ENCODE measurements at places on chromosomes 4 and X.

GRCh38 chr4:76535603-76536372 is 100.8 kb downstream of the SHROOM3 start:
- DNase-seq: peak; percentile 91

- DNase-seq: no peak
Observed at GRCh38 chr4:29983890-29984289, 736.3 kb upstream of the PCDH7 start.

DNA sequence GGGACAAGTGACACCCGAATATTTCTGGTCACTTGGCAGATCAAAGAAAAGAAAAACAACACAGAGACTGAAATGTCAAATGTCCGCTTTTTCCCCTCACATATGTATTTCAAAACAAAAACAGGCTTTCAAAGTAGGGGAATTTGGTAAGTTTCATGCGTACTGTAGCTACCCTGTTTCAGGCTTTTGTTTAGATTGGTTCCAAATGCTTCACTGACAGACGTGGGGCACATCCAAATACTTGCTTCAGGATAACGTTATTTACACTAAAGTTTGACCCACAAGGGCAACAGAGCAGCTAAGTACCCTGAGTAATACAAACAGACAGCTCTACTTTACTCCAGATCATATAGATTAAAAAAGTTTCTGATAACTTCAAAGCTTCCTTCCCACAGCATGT is 804.5 kb upstream of the POU3F4 start:
- no peak for DNase-seq

GRCh38 chr4:145066063-145066501 is 31.9 kb downstream of the ANAPC10 start:
- DNase-seq: no peak

- peak; percentile 14 for DNase-seq
Observed at GRCh38 chrX:108699368-108699767, 37.0 kb downstream of the IRS4 start.

- DNase-seq: peak; percentile 6
Observed at GRCh38 chrX:27555514-27555913, 34.6 kb upstream of the DCAF8L2 start.

GRCh38 chrX:130770615-130771014 is 132.4 kb downstream of the ENOX2 start:
- DNase-seq: no peak

DNA sequence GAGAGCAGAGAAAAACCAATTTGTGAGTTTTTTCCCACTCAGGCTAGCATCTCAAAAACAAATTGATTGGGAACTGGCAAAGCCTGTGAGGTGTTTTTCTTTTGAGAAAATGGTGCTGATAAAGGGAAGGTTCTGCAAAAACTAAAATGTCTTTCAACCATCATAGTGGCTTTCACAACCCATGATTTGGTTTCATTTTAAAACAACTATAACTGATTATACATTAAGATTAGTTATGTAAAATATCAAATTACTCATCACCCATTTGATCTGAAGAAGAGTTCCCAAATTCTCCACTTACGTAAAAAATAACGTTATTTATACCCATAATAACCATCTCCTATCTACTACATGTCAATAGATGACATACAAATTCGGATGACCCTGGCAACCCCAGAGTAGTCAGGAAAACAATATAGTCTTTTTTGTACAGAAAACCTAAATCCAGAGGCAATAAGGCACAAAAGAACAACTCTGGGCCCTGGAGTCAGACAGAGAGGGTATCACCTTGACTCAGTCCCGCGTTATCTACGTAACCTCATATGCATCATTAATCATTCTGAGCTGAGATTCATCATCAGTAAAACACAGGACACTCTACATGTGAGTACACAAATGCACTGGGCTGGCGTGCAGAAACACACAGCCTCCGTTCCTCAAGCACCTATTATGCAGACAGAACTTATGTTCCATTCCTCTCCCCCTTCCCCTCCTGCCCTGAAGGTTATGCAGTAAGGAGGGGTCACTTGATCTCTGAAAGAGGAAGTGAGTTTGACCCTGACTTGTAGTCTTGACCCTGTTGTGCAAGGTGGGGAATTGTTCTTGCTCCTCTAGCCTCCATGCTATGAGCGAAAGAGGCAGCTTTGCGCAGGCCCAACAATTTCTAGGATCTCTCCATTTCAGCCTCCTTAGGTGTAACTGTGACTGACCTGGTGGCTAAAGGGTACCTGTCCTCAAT is 82.2 kb downstream of the SLC9A7 start:
- no peak for DNase-seq

DNA sequence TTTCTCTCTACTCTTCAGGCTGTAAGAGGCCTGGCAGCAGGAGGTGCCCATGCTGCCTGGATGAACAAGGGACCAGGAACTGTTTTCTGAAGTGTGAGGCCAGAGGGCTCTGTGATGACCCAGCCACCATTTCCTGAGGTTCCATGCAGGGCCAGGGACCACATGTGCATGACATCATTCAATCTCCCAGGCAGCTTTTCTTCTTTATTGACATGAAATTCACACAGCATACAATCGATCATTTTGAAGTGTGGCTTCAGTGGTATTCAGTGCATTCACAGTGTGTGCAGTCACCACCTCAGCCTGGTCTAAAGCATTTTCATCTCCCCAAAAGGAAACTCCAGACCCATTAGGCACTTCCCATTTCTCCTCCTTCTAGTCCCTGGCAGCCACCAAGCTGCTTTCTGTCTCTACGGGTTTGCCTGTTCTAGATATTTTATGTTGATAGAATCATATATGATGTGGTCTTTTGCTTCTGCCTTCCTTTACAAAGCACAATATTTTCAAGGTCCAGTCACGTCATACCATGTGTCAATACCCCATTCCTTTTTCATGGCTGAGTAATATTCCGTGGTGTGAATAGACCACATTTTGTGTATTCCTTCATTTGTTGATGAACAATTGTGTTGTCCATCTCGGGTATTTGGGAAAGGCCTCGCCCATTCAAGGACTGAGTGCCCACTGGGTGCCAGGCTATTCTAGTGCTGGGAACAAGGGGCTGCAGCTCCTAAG is 93.1 kb downstream of the PSAPL1 start:
- no peak for DNase-seq

GRCh38 chrX:149962859-149963757 is 24.8 kb upstream of the EOLA2 start:
- DNase-seq: peak; percentile 52

DNA sequence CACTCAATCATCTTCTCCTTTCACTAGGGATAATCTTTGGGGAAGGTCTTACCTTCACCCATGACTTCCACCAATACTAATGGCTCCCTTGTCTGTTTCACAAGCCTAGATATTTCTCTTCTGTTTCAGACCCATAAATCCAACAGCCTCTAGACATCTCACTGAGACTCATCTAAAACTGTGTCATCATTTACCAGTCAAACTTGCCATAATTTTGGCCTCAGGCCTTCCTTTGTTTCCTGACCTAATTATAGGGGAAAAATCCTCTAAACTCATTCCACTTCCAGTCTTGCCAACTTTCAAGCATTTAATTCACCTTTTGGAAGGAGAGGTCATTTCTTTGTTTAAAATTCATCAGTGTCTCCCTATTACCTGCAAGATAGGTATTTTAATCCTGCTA is 181.0 kb upstream of the CNKSR2 start:
- no peak for DNase-seq

- no peak for DNase-seq
Observed at GRCh38 chrX:41722816-41723618, 964 bp upstream of the GPR82 start.

GRCh38 chrX:16033331-16033730 is 90.0 kb upstream of the GRPR start:
- DNase-seq: no peak

DNA sequence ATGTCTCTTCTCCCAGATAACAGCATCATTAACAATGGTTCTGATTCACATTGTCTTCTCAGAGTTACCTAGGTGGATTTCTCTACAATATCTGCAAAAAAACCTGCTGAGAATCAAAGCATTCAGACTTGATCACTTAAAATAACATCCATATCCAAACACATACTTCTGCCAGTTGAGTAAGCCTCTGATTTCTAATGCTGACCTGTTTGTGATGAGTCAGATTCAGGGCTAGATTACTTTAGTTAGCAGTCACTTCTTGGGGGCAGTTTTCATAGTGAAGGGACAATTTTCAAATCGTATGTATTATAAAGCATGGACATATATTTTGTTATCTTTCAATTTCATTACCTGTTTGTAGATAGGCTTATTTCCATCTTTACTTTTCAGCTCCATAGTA is 35.5 kb downstream of the CCNI start:
- DNase-seq: peak; percentile 33

DNA sequence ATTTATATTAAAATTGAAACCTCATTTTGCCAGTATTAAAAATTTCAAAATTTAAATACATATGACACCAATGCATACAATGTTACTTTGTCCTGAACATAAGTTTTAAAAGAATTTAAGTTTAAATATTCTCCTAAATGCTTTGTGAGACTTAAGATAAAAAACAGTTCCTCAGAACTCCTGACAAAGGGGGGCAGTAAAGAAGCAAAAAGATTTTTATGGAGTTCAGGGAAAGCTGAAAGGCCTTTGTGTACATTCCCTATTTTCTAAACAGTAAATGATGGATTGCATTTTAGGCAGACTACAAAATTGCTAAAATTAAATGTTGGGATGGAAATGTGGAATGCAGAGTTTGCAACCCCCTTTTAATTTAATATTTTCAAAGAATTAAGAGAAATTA is 81.7 kb downstream of the SNCA start:
- no peak for DNase-seq

DNA sequence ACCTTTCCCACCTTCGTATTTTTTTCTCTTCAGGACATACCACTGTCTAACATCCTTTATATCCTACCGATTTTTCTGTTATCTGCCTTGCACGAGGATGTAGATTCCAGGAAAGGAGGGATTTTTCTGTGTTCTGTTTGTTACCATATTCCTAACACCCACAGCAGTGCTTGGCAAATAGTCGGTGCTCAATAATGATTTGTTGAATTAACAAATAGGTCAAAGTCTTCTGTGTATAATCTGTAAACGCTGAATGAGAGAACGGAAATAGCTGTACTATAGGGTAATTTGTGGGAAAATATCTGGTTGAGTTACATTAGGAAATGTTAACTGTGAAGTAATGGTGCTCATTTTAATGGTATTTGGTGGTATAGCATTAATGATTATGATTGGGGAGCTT is 81.5 kb downstream of the TMEM156 start:
- DNase-seq: no peak

DNA sequence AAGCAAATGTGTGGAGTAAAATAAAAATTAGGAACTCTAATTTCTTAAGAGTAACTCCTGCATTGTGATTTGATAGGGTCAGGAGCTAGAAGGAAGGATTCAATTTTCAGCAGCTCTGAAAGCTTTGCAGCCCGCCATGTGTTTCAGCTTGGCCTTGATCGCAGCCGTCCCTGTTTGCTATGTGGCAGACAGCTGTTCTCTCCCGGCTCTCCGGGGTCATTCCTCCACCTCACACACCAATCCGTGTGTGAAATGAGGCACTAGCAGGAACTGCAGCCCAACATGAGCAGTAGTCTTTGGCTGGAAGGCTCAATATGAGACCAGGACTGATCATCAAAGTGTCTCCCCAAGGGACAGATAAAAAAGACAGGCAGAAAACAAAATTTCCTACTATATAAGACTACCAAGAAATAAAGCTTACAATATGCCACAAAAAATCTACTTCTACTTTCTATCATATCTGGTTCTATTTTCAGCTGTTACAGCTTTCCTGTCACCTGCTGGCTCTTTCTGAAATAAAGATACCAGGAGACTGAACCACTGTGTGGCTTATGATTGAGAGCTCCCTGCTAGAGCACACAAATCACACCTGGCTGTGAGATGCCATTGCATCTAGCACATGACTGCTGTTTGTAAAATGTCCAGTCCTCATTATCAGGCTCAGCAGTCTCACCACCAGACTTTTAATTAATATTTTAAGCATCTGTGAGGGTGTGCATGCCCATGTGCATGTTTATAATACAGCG is 44.1 kb upstream of the SEC24B start:
- no peak for DNase-seq

- no peak for DNase-seq
Observed at GRCh38 chrX:153336988-153337387, 3.0 kb downstream of the ZNF275 start.

DNA sequence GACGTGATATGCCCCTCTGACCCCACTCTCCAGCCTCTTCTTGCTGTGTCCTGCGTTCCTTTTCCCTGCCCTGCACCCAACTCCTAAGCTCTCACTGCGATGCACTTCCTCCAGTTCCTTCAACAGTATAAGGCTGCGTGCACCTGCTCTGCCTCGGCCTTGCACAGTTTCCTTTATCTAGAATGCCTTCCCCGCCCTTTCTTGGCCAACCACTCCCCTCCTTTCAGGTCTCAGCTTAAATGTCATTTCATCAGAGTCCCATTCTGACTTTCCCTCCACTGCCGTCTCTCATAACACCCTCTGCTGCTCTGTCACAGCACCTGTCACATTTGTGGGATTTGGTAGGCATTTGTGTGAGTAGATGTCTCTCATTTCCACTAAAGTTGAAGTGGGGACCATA is 58.4 kb upstream of the NEIL3 start:
- no peak for DNase-seq

DNA sequence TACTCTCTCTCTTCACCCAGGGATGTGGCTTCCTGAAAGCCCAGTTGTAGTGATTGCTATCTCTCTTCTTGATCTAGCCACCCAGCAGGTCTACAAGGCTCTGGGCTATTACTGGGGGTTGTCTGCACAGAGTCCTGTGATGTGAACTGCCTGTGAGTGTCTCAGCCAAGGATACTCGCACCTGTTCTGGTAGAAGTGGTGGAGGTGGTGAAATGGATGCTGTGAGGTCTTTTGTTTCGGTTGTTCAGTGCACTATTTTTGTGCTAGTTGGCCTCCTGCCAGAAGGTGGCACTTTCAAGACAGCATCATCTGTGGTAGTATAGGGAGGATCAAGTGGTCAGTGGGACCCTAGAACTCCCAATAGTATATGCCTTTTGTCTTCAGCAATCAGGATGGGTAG is 268.0 kb downstream of the GABRG1 start:
- DNase-seq: no peak

- no peak for DNase-seq
Observed at GRCh38 chr4:72107456-72107855, 75.7 kb downstream of the NPFFR2 start.

DNA sequence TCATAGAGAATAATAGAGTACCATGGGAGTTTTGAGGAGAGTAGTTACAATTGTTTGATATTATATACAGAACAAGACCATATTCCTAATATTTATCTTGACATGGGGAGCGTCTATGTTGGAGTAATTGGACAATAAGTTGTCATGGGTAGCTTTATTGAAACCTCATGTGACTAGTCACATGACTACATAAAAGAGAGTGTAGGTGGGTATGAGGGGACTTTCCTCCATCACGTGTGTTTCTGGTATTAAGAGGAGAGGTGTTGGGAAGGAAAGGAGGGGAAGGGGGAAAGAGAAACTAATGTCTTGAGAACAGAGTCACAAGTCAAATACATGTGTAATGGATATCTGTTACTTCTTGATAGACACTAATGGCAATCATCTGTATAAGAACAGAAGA is 33.1 kb downstream of the PDLIM5 start:
- DNase-seq: no peak

Measured in Caki2 (cell line).